ENCODE measurements at places on chromosomes 16 and 17. TPM values are rescaled to one million over a fixed set of nuclear protein-coding genes. Genes with fewer than 3 reads are reported as not detected.

Gene RNU2-1
- 2,142 TPM for total RNA-seq

- no peaks in the 10 kb centered on the region for H3K27me3 ChIP-seq
- peak; percentile 40 for DNase-seq
- H3K36me3 ChIP-seq: no peaks in the 10 kb centered on the region
Observed at GRCh38 chr16:50683689-50684374, 2.7 kb upstream of the SNX20 start.

DNA sequence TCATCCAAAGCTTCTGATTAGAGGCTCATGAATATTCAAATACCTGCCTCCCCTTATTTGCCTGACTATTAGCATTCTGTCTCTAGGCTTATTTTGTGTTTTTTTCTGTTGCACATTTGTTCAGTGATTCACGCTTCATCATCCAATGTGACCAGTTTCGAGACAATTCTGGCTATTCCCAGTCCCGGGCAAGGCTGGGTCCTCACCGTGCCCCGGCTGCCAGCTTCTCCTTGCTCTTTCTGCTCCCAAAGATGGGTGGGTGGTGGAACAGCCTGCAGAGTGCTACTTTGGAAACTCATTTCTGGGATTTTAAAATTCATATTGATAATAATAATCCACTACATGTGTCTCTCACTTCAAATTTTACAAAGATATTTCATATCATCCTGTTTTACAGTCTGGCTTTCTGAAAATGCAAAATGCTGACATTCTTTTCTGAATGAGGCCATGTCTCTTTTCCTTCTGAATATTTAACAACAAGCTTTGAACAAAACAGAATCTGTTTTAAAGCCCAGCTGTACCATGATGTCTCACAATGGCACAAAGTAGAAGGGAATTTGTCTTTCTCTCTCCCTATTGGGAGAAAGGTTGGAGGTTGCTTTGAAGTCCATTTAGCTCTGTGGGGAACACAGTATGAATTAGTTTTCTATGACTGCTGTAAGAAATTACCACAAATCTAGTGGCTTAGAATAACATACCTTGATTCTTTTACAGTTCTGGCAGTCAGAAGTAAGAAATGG lies 116.9 kb upstream of the CDH13 start:
- no peak overlapping the region for H3K4me3 ChIP-seq
- H3K36me3 ChIP-seq: no peaks in the 10 kb centered on the region
- H3K4me1 ChIP-seq: no peaks in the 10 kb centered on the region
- H3K27ac ChIP-seq: no peak overlapping the region
- H3K27me3 ChIP-seq: no peaks in the 10 kb centered on the region

Gene ODF4
- not detected for total RNA-seq

GRCh38 chr17:77558846-77559626 lies 399.5 kb upstream of the TNRC6C start:
- no peak overlapping the region for H3K4me3 ChIP-seq
- H3K36me3 ChIP-seq: no peaks in the 10 kb centered on the region
- DNase-seq: no peak
- no peaks in the 10 kb centered on the region for H3K27me3 ChIP-seq
- no peaks in the 10 kb centered on the region for H3K4me1 ChIP-seq
- H3K27ac ChIP-seq: no peak overlapping the region

GRCh38 chr17:73986641-73987177 lies 216.8 kb upstream of the RPL38 start:
- DNase-seq: no peak
- H3K36me3 ChIP-seq: no peaks in the 10 kb centered on the region
- H3K4me3 ChIP-seq: no peak overlapping the region

Gene LGALS9B
- total RNA-seq: not detected

DNA sequence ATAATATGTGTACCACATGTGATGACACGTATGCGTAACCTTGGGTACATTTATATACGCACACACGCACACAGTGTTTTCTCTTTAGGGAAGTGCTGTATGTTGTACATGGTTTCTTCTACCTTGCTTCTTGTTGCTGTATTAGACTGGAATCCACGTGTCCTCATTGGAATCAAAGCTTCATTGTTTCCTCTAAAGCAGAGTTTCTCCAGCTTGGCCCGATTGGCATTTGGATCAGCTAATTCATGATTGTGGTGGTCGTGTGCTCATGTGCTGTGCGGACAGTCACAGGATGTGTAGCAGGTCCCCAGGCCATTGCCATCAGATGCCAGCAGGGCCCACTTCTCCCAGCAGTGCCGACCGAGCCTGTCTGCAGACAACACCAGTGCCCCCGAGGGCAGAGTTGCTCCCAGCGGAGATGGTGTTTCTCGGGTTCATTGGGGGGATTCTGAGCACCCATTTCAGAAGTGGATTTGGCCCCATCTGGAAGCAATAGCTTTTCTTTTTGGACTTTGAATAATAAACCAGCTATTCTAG lies 148.4 kb downstream of the RPTOR start:
- no peak overlapping the region for H3K4me3 ChIP-seq
- no peak for DNase-seq
- no peaks in the 10 kb centered on the region for H3K4me1 ChIP-seq
- H3K27me3 ChIP-seq: no peaks in the 10 kb centered on the region
- H3K27ac ChIP-seq: no peak overlapping the region

GRCh38 chr16:48359983-48360382 lies 25.2 kb downstream of the SIAH1 start:
- no peaks in the 10 kb centered on the region for H3K36me3 ChIP-seq
- no peak overlapping the region for H3K4me3 ChIP-seq
- peaks cover 16% of the 10 kb centered on the region for H3K4me1 ChIP-seq
- H3K27me3 ChIP-seq: no peaks in the 10 kb centered on the region
- DNase-seq: no peak

Gene ABCC3
- total RNA-seq: 103 TPM

- no peaks in the 10 kb centered on the region for H3K27me3 ChIP-seq
- H3K4me3 ChIP-seq: no peak overlapping the region
- DNase-seq: peak; percentile 46
- peaks cover under 1% of the 10 kb centered on the region for H3K4me1 ChIP-seq
- no peak overlapping the region for H3K27ac ChIP-seq
Observed at GRCh38 chr16:89693289-89693731, 6.8 kb downstream of the CDK10 start.

DNA sequence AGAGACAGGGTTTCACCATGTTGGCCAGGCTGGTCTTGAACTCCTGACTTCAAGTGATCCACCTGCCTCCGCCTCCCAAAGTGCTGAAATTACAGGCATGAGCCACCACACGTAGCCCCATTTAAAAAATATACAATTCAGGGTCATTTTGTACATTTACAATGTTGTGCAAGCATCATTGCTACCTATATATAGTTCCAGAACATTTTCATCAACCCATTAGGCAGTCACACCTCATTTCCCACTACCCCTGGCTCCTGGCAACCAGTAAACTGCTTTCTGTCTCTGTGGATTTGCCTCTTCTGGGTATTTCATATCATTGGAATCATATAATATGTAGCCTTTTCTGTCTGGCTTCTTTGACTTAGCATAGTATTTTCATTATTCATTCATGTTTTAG lies 6.7 kb downstream of the LRRC36 start:
- no peak overlapping the region for H3K27ac ChIP-seq
- H3K4me3 ChIP-seq: no peak overlapping the region
- no peaks in the 10 kb centered on the region for H3K27me3 ChIP-seq
- no peaks in the 10 kb centered on the region for H3K36me3 ChIP-seq
- H3K4me1 ChIP-seq: no peaks in the 10 kb centered on the region

GRCh38 chr17:69820876-69821473 lies 254.1 kb upstream of the KCNJ16 start:
- H3K27ac ChIP-seq: no peak overlapping the region
- H3K4me1 ChIP-seq: no peaks in the 10 kb centered on the region
- H3K27me3 ChIP-seq: no peaks in the 10 kb centered on the region

- no peak for DNase-seq
- H3K4me3 ChIP-seq: no peak overlapping the region
- H3K36me3 ChIP-seq: no peaks in the 10 kb centered on the region
- H3K27me3 ChIP-seq: no peaks in the 10 kb centered on the region
Observed at GRCh38 chr17:33116021-33116551, 124.4 kb downstream of the SPACA3 start.

GRCh38 chr17:77131904-77132303 lies 8.9 kb upstream of the SEC14L1 start:
- H3K4me3 ChIP-seq: no peak overlapping the region
- H3K36me3 ChIP-seq: no peaks in the 10 kb centered on the region
- H3K27ac ChIP-seq: no peak overlapping the region

Gene MARCHF10
- total RNA-seq: 0.20 TPM

- H3K4me3 ChIP-seq: no peak overlapping the region
- H3K27ac ChIP-seq: peak overlapping the region; percentile 39
- DNase-seq: no peak
- H3K4me1 ChIP-seq: no peaks in the 10 kb centered on the region
Observed at GRCh38 chr16:20911361-20911760, 10.8 kb downstream of the LYRM1 start.

Gene HOXB1
- not detected for total RNA-seq

- no peak overlapping the region for H3K27ac ChIP-seq
- no peaks in the 10 kb centered on the region for H3K36me3 ChIP-seq
- H3K4me1 ChIP-seq: no peaks in the 10 kb centered on the region
- no peak overlapping the region for H3K4me3 ChIP-seq
- no peaks in the 10 kb centered on the region for H3K27me3 ChIP-seq
- DNase-seq: no peak
Observed at GRCh38 chr16:66588981-66589713, 9.9 kb downstream of the CMTM2 start.

Gene TSNAXIP1
- 0.25 TPM for total RNA-seq

GRCh38 chr16:50719401-50720337 lies 22.2 kb upstream of the CYLD start:
- H3K4me1 ChIP-seq: no peaks in the 10 kb centered on the region
- DNase-seq: no peak
- H3K4me3 ChIP-seq: peak overlapping the region; percentile 13
- no peak overlapping the region for H3K27ac ChIP-seq
- H3K27me3 ChIP-seq: no peaks in the 10 kb centered on the region

DNA sequence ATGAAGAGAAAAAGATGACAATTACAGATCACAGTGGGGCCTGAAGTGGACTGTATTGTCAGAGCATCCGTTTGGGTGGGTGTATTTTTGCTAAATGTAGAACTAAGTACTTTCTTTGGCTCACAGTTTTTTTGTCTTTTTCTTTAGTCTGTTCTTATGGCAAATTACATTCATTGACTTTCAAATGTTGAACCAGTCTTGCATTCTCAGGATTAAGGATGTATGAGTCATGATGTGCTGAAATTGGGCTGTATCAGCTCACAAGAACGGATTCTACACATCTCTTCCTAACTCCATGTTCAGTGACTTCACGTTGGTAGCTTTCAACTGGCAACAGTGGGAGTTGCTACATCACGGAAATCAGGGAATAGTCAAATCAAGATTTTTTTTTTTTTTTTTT lies 66.5 kb downstream of the TEX2 start:
- H3K27me3 ChIP-seq: no peaks in the 10 kb centered on the region
- peaks cover 11% of the 10 kb centered on the region for H3K4me1 ChIP-seq
- no peak overlapping the region for H3K27ac ChIP-seq
- DNase-seq: no peak

DNA sequence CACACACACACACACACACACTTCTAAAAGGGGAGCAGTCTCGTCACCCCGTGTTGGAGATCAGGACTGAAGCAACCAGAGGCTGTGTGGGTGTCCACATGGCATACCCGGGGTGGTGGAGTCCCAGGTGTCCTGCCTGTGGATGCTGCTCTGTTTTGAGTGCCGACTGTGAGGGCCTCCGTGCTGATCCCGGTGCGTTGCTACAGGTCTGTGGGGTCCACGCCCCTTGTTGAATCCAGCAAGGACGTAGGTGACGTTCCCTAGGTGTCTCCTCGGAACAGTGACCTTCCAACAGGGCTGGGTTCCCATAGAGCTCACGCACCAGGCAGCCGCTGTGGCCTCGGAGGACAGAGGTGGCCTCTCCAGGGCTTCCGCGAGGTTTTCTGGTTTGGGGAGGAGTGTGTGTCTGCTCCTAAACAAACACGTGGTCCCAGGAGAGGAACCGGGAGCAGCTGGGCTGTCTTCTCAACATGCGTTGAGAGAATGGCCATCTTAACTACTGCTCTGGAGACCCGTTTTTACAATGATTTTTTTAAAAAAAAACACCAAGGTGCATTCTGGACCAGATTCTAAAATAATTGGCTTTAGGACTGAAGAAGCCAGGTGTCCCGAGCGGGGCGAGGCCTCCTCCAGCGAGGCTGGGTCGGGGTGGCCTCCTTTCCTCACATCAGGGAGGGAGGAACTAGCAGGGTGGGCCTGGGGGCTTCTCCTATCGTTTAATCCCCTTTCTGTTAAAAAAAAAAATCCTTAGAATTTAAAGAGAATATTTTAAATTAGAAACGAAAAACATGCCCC lies 100.6 kb upstream of the ZNF750 start:
- no peak overlapping the region for H3K4me3 ChIP-seq
- H3K27ac ChIP-seq: no peak overlapping the region
- no peak for DNase-seq
- H3K36me3 ChIP-seq: peaks cover 29% of the 10 kb centered on the region

Gene CYB5B
- total RNA-seq: 24.1 TPM

GRCh38 chr17:17736205-17737183 lies 55.2 kb downstream of the RAI1 start:
- H3K27me3 ChIP-seq: no peaks in the 10 kb centered on the region
- no peak overlapping the region for H3K27ac ChIP-seq
- DNase-seq: no peak
- H3K4me3 ChIP-seq: no peak overlapping the region
- H3K36me3 ChIP-seq: no peaks in the 10 kb centered on the region
- peaks cover 31% of the 10 kb centered on the region for H3K4me1 ChIP-seq

Gene TEDC2
- not detected for total RNA-seq

Gene LRRC75A
- 1.1 TPM for total RNA-seq

- no peak for DNase-seq
- H3K4me1 ChIP-seq: peaks cover 13% of the 10 kb centered on the region
Observed at GRCh38 chr16:88575251-88575650, 5.0 kb downstream of the ZC3H18 start.

Gene AGRP
- not detected for total RNA-seq

GRCh38 chr17:5097101-5097834 lies 14.4 kb downstream of the ZNF232 start:
- H3K27ac ChIP-seq: peak overlapping the region; percentile 50
- peak overlapping the region; percentile 6 for H3K4me3 ChIP-seq
- no peaks in the 10 kb centered on the region for H3K4me1 ChIP-seq

DNA sequence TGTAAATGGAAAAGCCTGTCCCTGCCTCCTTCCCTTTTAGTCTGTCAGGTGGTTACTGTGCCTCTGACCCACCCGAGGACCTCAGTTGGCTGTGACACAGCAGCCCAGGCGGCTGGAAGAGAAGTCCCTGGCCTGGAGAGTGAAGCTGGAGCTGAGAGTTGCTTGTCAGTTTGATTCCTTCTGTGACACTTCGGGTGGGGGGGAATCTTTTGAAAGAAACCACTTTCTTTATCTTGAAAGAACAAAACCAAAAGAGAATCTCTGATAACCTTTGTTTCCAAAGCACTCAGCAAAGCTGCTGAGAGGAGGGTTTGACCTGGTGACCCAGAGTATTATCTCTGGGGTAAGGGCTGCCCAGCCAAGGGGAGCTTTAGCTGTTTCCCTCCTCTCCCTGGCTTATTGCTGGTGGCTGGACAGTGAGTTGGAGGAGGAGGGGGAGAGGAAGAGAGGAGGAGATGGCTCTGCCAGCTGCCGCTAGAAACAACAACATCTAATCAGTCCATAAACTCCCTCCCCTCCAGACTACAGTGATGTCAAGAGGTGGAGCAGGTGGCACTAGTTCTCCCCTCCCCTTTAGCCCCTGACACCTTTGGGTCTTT lies 34.0 kb downstream of the YPEL2 start:
- H3K4me3 ChIP-seq: no peak overlapping the region
- no peaks in the 10 kb centered on the region for H3K36me3 ChIP-seq
- peaks cover 64% of the 10 kb centered on the region for H3K4me1 ChIP-seq
- H3K27me3 ChIP-seq: no peaks in the 10 kb centered on the region
- peak overlapping the region; percentile 83 for H3K27ac ChIP-seq

GRCh38 chr17:9255833-9256232 lies 234.5 kb downstream of the NTN1 start:
- H3K27ac ChIP-seq: no peak overlapping the region
- no peak for DNase-seq
- H3K36me3 ChIP-seq: no peaks in the 10 kb centered on the region

Measured in pancreas (tissue), 10 donors.